HCT116 (cell line): ENCODE measurements at places on chromosomes 12 and 14. TPM values are rescaled to one million over a fixed set of nuclear protein-coding genes. Genes with fewer than 3 reads are reported as not detected.

- H3K36me3 ChIP-seq: no peaks in the 10 kb centered on the region
- no peaks in the 10 kb centered on the region for H3K27me3 ChIP-seq
- H3K27ac ChIP-seq: peak overlapping the region; percentile 90
- no peak for DNase-seq
- H3K4me3 ChIP-seq: no peak overlapping the region
Observed at GRCh38 chr14:61536661-61537562, 158.4 kb upstream of the HIF1A start.

DNA sequence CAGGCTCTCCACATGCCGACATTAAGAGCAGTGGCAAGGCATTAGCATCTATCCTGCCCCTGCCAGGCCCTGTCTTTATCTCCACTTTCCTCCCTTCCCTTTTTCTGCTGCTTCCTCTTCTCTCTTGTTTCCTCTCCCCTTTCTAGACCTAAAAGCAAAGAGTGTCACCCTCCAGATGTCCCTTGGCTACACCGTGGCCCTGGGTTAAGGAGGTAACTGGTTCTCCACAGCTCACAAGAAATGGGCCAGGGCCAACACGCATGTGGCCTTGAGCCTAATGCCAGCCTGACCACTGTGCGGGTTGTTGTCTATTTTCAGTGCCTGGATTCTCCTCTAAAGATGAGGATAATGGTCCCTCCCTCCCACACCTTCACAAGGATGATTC lies 41.7 kb upstream of the DDX11 start:
- H3K4me3 ChIP-seq: no peak overlapping the region
- no peaks in the 10 kb centered on the region for H3K27me3 ChIP-seq
- no peaks in the 10 kb centered on the region for H3K36me3 ChIP-seq
- no peak for DNase-seq

GRCh38 chr12:94157981-94158411 lies 9.6 kb downstream of the PLXNC1 start:
- H3K36me3 ChIP-seq: no peaks in the 10 kb centered on the region
- H3K27ac ChIP-seq: no peak overlapping the region
- no peak for DNase-seq
- no peak overlapping the region for H3K4me3 ChIP-seq
- no peaks in the 10 kb centered on the region for H3K4me1 ChIP-seq

GRCh38 chr12:66848967-66849366 lies 170.1 kb upstream of the GRIP1 start:
- peaks cover 26% of the 10 kb centered on the region for H3K27me3 ChIP-seq
- DNase-seq: no peak
- H3K4me3 ChIP-seq: no peak overlapping the region
- H3K36me3 ChIP-seq: no peaks in the 10 kb centered on the region
- no peaks in the 10 kb centered on the region for H3K4me1 ChIP-seq
- no peak overlapping the region for H3K27ac ChIP-seq

DNA sequence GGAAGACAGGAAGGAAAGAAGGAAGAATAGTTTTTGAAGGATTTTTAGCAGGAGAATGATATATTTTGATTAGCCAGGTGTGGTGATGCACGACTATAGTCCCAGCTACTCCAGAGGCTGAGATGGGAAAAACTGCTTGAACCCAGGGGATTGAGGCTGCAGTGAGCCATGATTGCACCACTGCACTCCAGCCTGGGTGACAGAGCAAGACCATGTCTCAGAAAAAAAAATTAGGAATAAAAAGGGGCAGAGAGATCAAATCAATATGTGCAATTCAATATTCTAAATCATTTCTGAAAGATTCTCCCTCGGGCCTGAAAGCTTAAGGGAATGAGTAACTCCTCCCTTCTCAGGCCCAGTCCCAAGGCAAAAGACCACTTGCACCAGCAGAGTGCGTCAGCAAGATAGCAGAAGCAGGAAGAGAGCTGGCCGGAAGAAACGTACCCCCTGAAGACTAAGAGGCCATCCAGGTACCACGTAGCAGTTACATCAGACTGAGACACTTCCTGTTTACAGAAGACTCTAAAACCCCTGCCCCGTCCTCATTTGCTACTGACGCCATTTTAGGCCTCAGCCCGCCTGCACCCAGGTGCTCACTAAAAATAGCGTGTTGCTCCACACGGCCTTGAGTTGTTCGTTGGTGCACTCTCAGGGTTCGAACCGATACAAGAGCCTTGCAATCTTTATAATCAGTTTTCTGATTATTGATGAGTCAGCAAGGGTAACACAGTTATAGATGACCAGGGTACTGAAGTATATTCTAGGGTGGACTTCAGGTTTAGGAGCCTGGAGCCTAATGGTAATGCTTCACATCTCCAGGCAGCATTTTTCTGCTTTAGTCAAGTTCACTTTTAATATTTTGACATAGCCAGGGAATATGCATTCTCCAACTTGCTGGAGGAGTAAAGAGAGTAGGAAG lies 57.7 kb upstream of the CSRP2 start:
- no peaks in the 10 kb centered on the region for H3K36me3 ChIP-seq
- no peak overlapping the region for H3K4me3 ChIP-seq
- H3K27ac ChIP-seq: no peak overlapping the region
- H3K4me1 ChIP-seq: no peaks in the 10 kb centered on the region
- H3K27me3 ChIP-seq: no peaks in the 10 kb centered on the region

GRCh38 chr12:114735680-114736374 lies 51.9 kb upstream of the TBX3 start:
- no peak overlapping the region for H3K27ac ChIP-seq
- H3K4me3 ChIP-seq: no peak overlapping the region
- H3K36me3 ChIP-seq: no peaks in the 10 kb centered on the region
- H3K27me3 ChIP-seq: no peaks in the 10 kb centered on the region

DNA sequence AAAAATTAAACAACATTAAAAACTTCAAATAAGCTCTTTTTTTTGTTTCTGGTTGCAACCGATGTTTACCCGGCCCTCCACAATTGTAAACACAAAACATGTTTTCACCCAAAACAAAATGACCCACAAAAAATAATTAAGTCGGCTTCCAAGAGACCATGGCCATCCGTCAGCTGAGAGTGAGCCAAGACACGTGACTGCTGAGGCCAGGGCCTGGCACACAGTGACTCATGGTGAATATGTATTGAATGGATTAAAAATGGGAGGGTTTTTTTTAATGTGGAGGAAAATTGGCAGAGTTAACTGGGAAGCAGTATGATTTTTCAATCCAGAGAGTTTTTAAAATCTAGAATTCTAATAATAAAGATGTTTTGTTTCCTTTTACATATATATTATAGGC lies 13.8 kb upstream of the CPNE8 start:
- no peaks in the 10 kb centered on the region for H3K4me1 ChIP-seq
- DNase-seq: no peak
- no peaks in the 10 kb centered on the region for H3K27me3 ChIP-seq
- H3K27ac ChIP-seq: no peak overlapping the region

DNA sequence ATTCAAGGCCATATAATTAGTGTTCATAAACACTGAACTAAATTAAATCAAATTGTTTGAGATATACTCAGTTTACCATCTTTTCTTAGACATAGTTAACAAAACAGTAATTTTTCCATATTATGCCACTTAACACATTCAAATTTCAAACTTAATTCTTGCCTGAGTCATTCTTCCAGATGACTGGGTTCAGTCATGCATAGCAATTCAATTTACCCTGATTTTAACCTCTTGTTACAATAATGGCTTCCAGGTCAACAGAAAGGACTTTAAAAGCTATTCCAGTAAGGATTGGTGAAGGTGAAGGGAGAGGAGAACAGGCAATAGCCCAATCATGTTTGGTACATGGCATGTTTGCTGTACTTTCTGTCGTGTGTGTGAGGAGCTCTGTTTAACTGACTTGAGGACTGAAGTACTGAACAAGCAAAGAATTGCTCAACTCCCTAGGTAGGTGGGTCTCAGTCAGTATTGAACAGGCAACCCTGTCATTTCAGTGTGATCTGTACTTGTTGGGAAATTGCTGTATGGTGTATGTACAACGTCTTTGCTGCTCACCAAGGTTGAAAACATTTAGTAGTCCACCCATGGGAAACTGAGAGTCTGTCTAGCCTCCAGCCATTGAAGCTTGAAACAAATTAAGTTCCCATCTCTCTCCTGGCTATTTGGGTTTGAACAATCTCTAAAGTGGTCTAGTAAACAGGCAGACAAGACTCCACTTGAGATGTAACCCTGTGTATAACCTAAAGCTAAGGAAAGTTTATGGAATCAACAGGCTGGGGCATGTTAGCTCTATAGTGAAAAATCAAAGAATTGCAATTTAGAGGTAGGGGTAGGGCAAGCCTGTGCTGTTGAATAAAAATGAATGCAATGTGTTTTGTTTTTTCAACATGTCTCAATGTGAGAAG lies 327.2 kb downstream of the BTG1 start:
- no peaks in the 10 kb centered on the region for H3K36me3 ChIP-seq
- no peak overlapping the region for H3K4me3 ChIP-seq
- no peaks in the 10 kb centered on the region for H3K4me1 ChIP-seq

DNA sequence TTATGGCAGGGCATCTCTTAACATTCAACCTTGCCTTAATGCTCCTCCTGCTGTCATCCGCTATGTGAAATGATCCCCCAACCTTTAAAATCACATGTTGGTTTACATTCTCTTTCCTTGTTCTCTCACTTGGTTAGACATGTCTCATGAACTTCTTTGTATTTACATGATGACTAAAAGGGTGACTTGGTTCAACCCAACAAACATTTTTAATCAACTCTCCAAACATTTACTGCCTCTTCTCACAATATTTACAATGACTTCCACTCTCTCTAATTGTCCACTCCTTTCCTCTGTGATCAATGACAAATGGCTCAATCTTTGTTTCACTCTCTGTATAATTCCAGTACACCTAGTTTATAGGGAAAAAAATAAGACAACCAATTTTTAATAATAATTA lies 506.1 kb downstream of the NELL2 start:
- no peaks in the 10 kb centered on the region for H3K36me3 ChIP-seq
- no peak overlapping the region for H3K27ac ChIP-seq
- no peaks in the 10 kb centered on the region for H3K27me3 ChIP-seq

GRCh38 chr14:56379956-56380355 lies 199.6 kb upstream of the TMEM260 start:
- H3K36me3 ChIP-seq: no peaks in the 10 kb centered on the region
- no peak for DNase-seq
- H3K4me1 ChIP-seq: no peaks in the 10 kb centered on the region

- DNase-seq: no peak
- H3K27ac ChIP-seq: no peak overlapping the region
- no peak overlapping the region for H3K4me3 ChIP-seq
- peaks cover 35% of the 10 kb centered on the region for H3K27me3 ChIP-seq
- H3K36me3 ChIP-seq: no peaks in the 10 kb centered on the region
Observed at GRCh38 chr12:103698752-103699560, 111.9 kb downstream of the STAB2 start.

Gene TAS2R50
- total RNA-seq: 0.54 TPM

Gene ARHGAP9
- total RNA-seq: 0.84 TPM

Gene TMTC2
- total RNA-seq: 11.5 TPM

Gene SALL2
- 0.47 TPM for total RNA-seq

Gene GDF11
- 5.3 TPM for total RNA-seq
